ENCODE measurements at places on chromosomes 1 and 21.

DNA sequence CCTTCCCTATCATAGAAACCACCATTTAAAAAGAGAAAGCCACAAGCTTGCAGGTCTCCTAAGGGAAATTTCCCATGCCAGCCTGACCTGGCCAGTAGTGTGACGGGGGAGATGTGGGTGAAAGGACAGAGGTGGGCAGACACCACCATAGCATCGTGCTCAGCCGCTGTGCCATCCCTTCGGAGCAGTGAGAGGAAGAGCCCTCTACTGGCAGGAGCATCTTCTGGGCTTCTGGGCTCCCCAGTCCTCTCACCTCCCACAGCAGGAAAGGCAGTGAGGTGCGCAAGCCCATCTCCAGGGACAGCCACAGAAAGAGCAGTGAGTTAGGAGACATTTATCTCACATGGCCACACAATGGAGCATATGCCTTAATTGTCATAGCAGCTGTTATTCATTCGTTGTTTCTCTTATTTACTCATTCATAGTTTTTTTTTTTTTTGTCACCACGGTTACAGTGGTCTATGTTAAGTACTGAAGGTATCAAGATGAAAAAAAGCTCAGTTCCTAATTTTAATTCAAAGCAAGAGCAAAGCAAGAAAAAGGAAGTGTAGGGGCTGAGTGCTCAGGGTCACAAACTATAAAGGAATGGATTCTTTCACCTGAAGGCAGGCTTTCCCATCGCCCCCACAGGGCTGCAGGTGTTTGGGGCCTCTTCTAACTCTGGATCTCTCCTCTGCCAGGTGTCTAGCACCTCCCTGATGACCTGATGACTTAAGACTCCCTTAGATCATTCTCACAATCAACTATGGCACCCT is 48.8 kb upstream of the CAMK1G start:
- no peak for DNase-seq

GRCh38 chr1:87560601-87561360 is 232.1 kb downstream of the LMO4 start:
- DNase-seq = no peak

DNA sequence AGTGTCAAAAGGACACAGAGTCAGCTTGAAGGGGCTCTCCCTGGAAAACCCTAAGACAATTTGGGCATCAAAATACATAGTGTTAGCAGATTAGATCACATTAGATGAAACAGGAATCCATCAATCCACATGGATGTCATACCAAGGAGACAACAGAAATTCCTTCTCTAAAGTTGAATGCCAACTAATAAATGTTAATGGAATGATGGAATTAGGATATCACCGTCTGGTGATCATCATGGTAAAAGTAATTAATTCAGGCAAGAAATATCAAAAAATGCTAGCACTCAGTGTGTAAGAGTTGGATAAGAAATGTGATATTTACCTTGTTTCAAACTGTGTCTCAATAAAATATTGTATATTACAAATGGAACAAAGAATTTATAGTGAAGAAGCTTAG is 10.9 kb upstream of the SLC25A24 start:
- DNase-seq = no peak

DNA sequence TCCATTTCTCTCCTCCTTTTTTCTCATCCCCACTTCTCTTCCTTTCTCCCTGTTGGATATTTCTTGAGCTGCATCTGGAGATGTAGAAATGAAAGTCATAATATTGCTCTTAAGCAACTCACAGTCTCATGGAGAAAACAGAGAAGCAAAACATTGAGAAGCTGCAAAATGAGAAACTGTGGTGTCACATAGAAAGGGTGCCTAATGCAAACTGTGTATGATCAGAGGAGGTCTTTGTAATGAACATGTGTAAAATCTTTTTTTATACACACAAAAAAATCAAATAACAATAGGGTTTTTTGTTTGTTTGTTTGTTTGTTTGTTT is 11.8 kb upstream of the SLAMF7 start:
- no peak for DNase-seq

DNA sequence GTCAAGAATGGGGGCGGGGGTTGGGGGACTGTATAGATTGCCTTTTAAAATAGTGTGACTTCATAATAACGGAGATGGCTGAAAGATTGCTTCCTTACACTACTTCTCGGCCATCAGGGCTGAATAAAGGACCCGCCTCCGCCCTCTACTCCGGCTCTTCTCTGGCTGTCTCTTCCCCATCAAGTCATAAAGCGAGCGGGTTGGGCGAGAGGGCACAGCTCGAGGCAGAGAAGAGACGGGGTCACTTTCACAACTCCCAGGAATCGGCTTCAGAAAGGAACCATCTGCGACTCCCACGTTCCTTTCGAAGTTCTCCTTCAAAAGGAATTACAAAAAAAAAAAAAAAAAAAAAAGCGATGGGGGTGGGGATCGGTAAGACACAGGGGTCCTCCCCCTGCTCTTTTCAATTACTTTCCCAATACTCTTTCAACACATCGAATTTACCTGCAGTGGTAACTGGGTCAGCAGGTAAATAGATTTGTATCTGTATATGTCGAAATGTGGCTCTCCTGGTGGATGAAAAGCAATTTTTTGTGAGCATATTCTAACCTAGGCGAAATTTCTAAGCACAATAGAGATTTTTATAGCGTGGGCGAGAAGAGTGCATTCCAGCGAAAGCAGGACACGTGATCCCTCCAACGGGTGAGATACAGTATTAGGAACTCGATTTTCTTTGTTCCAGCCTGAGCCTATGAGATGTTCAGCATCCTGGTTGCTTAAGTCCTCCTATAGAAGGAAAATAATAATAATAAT is 2.0 kb downstream of the LRRC7 start:
- no peak for DNase-seq

GRCh38 chr1:153608089-153608682 is 4.8 kb downstream of the S100A16 start:
- DNase-seq = no peak

- DNase-seq = peak; percentile 19
Observed at GRCh38 chr1:210321131-210321530, 7.6 kb upstream of the HHAT start.

DNA sequence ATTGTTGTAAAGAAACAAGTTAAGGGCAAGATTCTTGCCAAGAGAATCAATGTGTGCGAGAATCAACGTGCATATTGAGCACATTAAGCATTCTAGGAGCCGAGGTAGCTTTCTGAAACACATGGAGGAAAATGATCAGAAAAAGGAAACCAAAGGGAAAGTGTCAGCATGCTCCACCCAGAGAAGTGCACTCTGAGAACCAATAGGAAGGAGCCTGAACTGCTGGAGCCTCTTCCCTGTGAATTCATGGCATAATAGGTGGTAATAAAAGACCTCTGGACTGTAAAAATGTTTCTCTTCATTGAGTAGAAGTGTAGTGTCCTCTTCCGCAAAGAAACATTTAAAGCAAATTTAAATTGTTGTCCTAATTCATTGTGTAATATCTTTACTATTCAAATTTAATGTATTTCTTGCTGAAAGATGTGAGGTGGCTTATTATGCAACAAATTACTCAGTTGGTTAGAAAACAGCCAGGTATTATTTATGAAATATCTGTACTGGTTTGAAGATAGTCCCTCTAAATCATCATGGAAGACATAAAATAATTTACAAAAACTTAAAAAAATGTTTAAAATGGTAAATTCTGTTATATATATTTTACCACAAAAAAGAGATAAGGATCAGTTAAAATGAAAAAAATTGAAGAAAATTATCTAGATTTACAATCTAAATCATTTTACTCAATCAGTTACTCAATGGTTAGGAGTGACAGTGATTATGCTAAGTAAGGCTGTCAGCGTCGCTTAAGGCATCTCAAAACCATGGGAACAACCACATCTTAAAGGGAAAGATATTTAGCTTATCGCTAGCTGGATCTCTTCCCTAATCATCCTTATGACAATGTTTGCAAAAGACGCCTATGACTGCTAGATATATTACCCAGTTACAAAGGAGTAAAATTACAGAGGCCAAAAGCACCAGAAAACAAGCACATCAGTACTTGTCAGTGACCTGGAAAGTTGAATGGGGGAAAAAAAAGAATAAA is 31.3 kb downstream of the NVL start:
- no peak for DNase-seq

DNA sequence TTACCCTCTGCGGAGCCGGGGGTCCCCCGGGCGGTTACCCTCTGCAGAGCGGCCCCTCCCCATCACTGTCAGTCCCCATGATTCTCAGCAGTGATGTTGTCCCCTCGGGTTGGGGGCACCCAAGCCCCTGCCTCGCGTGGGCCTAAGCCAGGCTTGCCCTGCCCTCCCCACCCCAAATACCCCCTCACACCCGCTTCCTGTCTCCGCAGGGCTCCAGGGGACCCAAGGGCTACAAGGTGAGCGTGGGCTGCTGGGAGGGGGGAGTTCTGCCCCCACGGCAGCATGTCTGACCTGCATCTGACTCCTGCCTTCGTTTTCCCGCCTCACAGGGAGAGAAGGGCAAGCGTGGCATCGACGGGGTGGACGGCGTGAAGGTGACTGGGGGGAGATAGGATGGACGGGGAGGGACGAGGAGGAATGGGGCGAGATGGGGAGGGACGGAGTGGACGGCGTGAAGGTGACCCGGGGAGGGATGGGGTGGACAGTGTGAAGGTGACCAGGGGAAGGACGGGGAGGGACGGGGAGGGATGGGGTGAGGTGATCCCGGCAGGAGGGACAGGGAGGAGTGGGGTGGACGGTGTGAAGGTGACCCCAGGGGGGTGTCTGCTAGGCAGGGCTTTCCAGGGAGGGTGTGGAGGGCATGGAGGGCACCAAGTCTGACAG is 8.6 kb downstream of the COL6A1 start:
- no peak for DNase-seq

DNA sequence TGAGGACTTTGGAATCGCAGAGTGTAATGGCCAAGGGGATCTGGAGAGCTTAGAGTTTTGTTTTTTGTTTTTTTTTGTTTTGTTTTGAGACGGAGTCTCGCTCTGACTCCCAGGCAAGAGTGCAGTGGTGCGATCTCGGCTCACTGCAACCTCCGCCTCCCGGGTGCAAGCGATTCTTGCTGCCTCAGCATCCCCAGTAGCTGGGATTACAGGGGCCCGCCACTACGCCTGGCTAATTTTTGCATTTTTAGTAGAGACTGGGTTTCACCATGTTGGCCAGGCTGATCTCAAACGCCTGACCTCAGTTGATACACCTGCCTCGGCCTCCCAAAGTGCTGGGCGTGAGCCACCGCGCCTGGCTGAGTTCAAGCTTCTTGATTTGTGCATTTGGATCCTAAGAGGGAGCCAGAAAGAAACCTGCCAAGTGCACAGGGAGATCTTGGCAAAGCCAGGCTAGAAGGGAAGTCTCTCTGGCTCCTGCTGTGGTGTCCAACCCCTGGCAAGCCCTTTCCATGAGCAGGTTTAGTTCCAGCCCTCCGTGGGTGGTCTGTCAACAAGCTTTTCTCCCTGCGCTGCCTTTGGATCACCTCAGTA is 852 bp downstream of the FAAH start:
- no peak for DNase-seq

DNA sequence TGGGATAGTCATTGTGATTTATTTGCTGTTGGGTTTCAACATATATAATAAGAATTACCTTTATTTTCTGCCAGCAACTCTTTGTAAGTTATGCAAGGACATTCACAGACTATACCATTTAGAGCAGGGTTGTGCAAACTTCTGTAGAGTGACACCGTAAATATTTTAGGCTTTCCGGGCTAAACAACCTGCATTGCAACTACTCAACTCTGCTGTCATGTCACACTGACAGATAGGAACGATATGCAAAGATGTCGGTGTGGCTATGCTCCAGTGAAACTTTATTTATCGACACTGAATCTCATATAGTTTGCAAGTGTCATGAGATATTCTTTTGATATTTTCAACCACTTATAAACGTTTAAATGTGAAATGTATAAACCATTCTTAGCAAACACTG is 210.4 kb downstream of the BACH1 start:
- no peak for DNase-seq

DNA sequence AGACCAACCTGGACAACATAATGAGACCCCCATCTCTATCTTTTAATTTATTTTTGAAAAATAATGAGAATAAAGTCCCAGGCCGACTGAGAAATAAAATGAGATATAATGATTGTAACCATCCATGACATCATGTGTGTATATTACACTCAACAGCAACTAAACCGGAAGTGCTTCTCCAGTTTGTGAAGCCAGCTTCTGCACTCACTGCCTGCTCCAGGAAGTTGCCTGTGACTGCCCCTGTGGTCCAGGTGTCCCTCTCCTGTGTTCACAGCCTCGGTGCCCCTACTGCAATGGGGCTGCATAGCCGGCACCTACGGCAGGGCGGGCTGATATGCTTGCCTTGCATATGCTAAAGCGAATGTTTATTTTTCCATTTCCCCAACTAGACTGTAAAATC is 68.3 kb downstream of the SSBP3 start:
- no peak for DNase-seq

GRCh38 chr1:112533029-112533428 is 24.3 kb downstream of the WNT2B start:
- DNase-seq = no peak

- no peak for DNase-seq
Observed at GRCh38 chr21:38422082-38422481, 76.2 kb downstream of the ERG start.

GRCh38 chr1:171032822-171033702 is 57.6 kb upstream of the FMO3 start:
- no peak for DNase-seq

DNA sequence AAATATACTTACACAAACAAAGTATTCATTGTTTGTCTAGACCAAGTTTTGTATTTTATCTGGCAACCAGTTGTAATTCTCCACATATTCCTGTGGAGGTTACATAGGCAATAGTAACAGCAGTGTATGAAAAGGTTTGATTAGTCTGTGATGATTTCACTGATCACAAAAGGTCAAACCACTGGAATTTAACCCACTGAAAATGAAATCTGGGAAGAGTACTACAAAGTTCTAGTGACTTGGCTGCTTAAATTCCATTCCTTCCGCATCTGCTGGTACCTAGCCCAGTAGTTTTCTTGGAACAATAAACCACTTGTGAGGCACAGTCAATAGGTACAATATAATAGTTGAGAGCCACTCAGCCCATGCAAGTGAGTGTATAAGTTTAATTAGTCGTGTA is 205.4 kb downstream of the NFIA start:
- DNase-seq = peak; percentile 28

- DNase-seq = peak; percentile 90
Observed at GRCh38 chr1:150067184-150068108, at the start of gene VPS45. TSS of gene VPS45 (plus strand) at chr1:150067776. CDS start at chr1:150067858, 82 bp downstream.

DNA sequence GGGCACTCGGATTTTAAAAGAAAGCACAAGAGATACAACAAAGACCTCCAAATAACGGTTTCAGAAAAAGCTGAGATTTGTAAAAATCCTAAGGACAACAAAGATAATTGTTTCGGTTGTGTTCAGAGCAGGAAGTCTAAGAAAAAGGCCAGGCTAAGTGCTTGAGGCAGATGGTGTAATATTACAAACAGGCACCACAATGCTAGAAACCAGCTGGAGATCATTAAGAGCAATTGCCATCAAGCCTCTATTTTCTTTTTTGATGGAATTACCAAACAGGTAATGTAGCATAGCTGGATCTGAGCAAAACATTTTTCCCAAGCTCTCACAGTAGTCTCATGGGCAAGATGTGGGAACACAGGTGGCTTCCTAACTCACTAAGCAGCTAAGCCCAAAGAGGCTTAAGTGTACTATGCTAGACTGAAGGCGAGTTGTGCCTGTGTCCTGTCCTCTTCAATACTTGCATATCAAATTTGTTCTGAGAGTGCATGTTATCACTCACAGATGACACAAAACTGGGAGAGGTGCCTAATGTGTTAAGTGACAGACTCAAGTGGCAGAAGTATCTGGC is 161.6 kb downstream of the GLUL start:
- DNase-seq = no peak

- no peak for DNase-seq
Observed at GRCh38 chr1:72557446-72558049, 275.2 kb upstream of the NEGR1 start.

GRCh38 chr1:156176610-156177210 is 17.2 kb upstream of the SLC25A44 start:
- no peak for DNase-seq

GRCh38 chr1:200883118-200883517 is 10.3 kb downstream of the GPR25 start:
- no peak for DNase-seq
